Left lung (tissue), 14 donors: ENCODE measurements at places on chromosomes 5 and 9.

- DNase-seq = no peak
Observed at GRCh38 chr5:159211729-159212174, 2.4 kb upstream of the RNF145 start.

- no peak for DNase-seq
Observed at GRCh38 chr9:110580850-110581249, 1.3 kb upstream of the SVEP1 start.

GRCh38 chr5:62341783-62342475, 35.9 kb downstream of the KIF2A start:
- DNase-seq = no peak

- no peak for DNase-seq
Observed at GRCh38 chr5:164312801-164313200, 807.4 kb downstream of the MAT2B start.

DNA sequence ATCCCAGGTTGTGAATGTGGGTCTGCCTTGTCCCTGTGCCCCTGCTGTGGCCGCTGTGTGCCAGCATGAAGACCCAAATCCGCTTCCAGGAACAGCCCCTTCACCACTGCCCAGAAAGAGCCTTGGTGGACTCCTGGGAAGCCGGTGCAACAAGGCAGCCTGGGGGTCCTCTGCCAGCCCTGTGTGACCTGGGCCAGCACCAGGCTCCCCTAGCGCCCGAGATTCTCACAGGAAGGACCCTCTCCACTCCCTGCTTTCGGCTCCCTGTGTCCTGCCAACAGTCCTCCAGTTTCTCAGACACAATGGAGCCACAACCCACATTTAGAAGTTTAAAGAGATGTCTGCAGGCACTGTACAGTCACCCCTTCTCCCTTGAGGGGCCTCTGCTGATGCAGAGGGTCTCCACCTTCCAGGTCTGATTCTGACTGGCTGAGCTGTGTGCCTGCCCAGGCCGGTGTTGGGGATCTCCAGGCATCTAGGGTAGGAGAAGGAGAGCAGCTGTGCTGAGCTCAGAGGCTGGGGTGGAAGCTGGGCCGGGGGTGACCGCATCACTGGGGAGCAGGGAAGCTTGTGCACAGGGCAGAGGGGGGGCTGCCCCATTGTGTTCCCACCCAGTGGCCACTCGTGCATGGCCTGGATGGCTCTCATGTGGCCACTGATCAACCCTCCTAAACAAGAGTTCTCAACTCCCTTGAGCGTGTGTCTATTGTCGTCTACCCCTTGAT, 174.0 kb downstream of the IRX2 start:
- DNase-seq = peak; percentile 57

DNA sequence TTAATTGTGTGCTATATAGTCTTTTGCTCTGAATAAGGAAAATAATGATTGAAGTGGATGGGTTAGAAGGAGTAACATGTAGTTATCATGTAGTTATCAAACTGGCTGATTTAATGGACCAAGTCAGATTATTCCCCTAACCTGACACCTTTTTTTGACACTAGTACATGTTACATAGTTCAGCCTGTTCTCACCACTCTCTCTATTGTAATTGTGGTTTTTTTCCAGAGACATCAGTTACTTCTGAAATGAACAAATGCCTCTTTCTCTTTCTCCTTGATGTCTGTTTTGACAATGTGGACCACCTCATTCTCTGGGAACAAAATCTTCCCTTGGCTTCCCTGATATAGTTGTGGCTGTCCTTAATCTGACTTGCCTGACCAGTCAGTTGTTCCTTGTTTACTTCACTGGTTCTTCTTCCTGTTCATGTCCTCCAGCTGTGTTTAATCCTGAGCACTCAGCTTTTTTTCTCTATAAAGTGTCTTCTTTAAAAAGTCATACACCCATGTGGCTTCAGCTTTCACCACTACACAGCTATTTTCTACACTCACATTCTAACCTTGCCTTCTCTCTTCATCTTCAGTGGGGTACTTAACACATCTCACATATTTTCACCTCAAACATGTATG, 243.4 kb downstream of the ARRDC3 start:
- no peak for DNase-seq

DNA sequence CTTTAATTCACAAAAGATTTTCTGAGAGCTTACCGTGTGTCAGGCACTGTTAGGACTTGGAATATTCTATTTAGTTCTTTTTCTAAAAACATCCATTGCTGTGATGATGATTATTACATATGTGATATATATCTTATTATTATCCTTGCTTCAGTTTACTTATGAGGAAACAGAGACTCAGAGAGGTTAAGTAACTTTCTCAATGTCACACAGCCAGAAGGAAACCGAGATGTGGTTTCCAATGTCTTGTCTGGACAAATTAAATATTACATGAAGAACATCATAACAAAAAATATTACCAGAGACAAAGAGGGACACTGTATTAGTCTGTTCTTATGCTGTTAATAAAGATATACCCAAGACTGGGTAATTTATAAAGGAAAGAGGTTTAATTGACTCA, 125.5 kb upstream of the DAP start:
- no peak for DNase-seq

DNA sequence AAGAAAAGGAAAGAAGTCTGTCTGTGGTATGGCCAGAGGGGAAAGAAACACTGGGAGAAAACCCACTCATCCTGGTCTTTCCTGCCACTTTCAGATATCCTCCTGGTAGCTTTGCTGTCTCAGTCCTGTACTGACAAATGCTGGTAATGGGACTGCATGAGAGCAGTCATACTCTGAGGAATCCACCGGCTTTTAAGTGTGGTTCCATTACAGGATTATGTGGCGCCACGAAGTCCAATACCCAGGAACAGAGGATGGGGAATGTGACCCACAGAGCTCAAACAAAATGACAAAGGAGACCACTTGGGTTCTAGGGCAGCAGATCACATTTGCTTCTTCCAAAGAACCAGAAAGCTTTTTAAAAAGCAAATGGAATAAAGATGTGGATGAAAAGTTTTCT, 26.3 kb upstream of the FBP1 start:
- DNase-seq = no peak

- DNase-seq = peak; percentile 75
Observed at GRCh38 chr5:97266576-97266975, 83.5 kb upstream of the RIOK2 start.

GRCh38 chr9:123350590-123351310, 5.2 kb upstream of the CRB2 start:
- no peak for DNase-seq

DNA sequence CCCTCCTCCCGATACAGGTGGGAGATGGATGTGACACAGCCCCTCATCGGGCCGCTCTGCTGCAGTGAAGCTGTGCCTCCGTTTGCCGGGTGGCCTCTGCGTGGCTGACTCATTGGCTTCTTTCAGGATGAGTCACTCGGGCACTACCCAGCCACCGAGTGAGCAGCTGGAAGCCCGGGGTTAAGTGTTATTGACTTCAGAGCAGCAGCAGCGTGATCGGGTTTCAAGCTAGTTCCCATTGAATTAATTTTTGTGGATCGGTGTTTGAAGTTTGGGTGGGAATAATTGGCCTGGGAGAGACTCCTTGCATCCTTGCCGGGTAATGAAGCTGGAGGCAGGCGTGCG, 266.4 kb upstream of the IRX4 start:
- no peak for DNase-seq

DNA sequence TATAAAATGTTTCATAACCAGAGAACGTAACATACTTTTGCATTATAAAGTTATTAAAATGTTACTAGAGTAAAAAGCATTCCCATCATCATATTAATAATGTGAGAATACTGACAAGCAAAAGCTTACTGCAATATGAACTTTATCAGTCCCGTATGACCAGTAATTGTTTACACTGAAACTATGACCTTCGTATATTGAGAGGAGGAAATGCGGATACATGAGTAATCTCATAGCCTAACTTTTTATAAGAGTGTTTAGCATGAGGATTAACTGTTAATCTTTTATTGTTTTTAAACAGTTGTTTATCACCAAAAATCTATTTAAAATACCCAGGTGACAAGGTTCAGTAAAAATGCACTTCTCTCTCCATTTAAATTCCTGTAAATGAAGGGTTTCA, 272.4 kb downstream of the SLF1 start:
- no peak for DNase-seq
